Bronchial epithelial cell (primary cell): ENCODE measurements at places on chromosomes 13 and 19. TPM values are rescaled to one million over a fixed set of nuclear protein-coding genes. Genes with fewer than 3 reads are reported as not detected.

GRCh38 chr19:17335575-17335974 is 920 bp upstream of the ANO8 start:
- DNase-seq: no peak

DNA sequence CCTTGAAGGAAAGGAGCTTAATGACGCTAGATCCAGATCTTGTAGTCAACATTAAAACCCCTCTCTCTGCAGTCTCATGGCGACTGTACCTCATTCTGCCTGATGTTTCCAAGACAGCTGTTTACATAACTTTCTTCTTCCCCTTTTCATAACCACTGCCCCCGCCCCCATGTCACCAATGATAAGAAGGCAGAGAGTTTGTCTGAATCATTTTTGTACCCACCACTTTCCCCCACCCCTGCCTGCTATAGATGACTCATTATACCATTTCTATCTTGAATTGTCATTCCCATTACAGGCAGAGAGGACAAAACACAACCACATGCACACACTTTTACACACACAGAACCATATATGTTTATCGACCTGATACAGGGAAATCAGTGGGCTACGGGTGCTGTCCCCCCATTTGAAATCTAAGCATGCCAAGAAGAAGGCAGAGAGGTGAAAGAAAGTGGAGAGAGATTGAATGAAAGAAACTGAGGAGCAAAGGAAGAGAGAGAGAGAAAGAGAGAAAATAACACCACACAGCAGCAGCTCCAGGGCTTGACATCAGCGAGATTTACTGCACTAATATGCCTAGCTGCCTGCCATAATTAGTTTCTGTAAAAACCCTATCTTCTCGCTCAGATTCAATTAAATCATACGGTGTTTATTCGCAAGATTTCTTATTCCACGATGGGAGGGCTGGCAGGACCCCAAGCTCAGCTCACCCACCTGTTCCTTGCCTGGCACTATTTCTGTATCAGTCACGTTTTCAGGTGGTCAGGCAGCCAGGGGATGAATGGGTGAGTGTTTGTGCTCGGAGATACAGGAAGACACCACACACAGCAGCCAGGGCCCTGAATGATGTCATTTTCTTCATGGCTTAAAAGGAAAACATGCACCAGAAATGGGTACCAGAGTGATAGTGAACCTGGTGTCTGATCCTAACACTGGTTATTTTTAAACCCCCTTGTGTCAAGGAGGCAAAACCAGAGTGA is 114.3 kb upstream of the SERP2 start:
- peak; percentile 74 for DNase-seq

The ATP8B3 gene
- 0.26 and 1.4 TPM in 2 replicates for total RNA-seq

GRCh38 chr19:49153167-49153809 is 1.9 kb downstream of the HRC start:
- DNase-seq: no peak

DNA sequence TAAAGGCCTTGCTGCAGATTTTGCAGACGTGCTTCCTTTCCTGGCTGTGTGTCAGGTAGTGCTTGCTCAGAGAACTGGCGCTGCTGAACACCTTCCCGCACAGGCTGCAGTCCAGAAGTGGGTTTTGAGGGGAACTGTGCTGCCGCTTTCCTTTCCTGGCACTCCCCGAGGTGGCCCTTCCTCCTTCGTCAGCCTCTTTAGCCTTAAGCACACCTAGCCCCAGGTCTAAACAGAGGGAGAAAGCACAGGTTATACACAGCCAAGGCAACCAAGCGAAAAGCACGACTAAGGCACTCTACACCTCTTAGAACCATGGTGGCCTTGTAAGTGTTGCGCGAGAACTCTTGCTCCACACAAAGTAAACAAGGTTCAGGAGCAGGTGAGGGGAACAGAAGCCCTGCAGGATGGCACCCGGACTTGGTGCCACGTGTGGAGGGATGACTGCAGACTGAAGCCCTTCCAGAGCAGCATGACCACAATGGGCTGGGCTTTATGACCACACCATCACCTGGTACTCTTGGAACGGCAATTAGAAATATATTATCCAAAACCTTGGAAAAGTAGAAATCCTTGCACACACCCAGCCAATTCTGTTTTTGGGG is 23.6 kb downstream of the ZNF541 start:
- DNase-seq: no peak

- no peak for DNase-seq
Observed at GRCh38 chr19:47168065-47168464, 37.4 kb downstream of the SAE1 start.

The CYP4F22 gene
- total RNA-seq: 0.13 TPM in 1 of 2 replicates, not detected in the other

DNA sequence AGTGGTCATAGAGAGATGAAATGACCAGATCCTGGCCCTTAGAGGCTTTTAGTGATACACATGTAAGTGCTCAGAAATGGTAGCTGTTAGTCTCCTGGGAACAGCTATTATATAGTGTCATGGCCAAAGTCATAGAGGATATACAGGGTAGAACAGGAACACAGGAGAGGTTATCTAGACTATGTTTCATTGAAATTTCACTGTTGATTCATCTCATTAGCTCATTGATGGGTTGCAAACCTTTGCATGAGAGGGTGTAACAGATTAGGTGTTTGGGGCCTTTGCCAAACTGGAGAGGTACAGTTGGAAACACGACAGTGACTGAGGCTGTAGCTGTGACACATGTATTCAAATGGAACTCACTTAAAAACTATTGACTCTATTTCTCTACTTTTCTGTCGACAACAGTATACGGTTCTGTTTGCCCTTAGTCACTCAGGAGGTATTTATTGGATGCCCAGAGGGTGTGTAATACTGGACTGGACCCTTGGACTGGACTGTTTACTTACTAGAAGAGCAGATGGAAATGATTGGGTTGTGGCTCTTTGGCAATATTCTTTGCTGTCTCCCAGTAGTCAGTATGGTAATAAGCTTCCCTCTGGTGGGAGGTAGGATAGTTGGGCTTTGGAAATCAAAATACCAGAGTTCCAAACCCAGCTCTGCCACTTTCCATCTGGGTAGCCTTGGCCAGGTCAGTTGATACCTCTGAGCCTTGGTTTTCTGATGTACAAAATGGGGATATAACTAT is 29.8 kb downstream of the ARHGAP35 start:
- peak; percentile 62 for DNase-seq

GRCh38 chr19:49339301-49340068 is 4.3 kb downstream of the CD37 start:
- peak; percentile 82 for DNase-seq

GRCh38 chr13:31588316-31588715 is 151.0 kb upstream of the RXFP2 start:
- DNase-seq: no peak

The ADGRE3 gene
- total RNA-seq: not detected in 2 replicates

DNA sequence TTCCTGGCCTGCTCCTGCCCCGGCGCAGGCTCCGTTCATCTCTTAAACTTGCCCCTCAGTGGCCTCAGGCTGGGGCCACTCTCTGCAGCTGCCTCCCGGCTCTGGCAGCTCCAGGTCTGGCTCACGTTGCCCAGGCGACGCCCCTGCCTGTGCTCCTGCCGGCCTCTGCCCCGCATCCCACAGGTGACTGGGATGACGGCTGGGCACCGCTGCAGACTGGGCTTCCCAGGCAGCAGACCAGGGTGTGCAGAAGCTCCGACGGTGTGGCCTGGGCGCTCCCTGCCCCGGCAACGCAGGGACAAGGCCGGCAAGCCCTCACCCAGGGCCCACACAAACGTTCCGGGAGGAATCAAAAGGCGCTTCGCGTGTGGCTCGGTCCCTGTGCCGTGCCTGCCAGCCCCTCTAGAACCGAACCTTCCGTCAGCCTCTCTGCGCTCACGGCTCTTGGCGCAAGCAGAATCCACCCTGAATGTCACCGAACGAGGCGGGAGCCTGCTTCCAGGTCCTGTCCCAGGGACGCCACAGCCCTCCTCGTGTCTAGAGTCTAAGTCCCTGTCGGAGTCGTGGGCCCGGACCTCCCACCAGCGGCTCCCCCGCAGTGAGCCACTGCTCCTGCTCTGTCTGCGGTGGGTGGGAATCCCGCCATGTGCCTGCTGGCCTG is 64.8 kb downstream of the MLLT1 start:
- DNase-seq: no peak

DNA sequence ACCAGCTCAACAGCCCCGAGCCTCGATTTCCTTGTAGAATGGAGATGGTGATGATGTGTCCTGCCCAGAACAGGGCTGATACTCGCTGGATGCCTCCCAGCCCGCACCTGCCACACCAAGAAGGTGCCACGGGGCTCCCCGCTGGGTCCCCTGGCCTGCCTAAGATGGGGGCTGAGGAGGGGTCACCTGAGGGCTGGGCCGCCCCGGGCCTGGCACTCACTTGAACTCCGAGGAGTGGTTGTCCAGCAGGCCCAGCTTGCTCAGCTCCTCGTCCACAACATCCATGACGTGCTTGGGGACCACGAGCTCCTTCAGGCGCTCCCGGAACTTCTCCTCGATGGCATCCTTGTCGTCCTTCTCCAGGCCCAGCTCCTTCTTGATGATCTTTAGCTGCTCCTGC is 14.4 kb downstream of the LONP1 start:
- DNase-seq: no peak

GRCh38 chr19:19470579-19470978 is 44.8 kb downstream of the TSSK6 start:
- no peak for DNase-seq

DNA sequence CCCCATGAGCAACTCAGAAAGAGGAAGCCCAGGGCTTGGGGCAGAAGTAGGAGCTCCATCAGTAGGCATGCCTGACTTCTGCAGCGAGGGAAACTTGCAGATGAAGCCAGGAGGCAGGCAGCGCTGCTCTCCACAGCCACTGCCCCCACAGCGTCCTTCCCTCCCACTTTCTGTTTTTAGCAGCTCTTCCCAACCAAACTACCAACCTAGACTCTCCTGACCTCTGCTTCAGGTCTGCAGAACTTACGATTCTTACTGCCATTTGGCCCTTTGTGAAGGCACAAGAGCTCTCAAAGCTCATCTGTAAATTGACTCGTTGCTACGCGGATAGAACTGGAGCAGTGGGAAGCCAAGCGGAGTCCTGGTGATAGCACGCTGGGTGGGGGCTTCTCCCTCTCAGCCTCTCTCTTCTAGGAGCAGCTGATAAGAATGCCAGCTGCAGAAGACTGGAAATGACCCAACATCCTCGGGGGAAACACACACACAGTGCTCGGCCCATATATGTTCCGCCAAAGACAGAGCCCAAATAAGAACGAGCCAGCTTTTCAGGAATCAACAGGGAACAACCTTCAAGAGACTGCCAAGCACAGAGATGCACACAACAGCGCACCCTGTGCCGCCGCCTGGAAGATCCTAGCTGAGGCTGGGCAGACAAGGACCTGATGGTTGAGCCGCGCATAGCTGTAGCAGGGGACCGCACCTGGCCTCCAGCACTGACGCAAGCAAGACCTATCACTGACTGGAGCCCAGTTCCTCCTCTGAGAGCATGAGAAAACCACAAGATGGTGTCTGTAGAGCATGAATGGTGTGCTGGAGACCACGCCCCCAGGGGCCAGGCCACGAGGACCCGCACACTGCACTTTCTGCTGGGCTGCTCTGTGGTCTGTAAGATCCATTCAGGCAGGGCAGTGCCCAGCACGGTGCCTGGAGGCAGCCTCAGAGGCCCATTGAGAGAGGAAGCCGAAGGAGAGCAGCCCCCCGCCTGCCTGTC is 15.9 kb upstream of the SLC35E1 start:
- DNase-seq: no peak

GRCh38 chr13:57991041-57991440 is 359.5 kb downstream of the PCDH17 start:
- DNase-seq: no peak

- no peak for DNase-seq
Observed at GRCh38 chr13:102770435-102770834, 3.2 kb downstream of the TEX30 start.

- peak; percentile 66 for DNase-seq
Observed at GRCh38 chr19:5803752-5804515, 933 bp upstream of the NRTN start.

GRCh38 chr19:13051557-13052165 is 51.0 kb downstream of the LYL1 start:
- DNase-seq: peak; percentile 29

GRCh38 chr13:78736142-78736541 is 77.2 kb upstream of the OBI1 start:
- peak; percentile 71 for DNase-seq

DNA sequence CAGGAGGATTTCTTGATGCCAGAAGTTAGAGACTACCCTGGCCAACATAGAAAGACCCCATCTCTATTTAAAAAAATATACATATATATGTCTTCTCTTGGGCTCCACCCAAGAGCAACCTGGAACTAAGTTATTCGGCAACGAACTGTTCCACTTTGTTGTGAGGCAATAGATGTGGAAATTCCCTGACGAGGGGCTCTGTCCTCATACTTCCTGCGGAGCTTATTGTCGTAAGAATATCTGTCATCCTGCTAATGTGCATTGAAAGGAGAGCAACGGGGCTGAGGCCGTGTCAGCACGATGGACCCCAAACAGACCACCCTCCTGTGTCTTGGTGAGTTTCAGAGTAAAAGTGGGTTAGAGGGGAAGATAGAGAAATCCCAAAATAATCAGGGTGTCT is at the start of gene FCAR:
Gene FCAR, plus strand, starts transcription at position 246 of the 400 bp plus-strand sequence. Its CDS starts 55 bp downstream, at position 301.
- no peak for DNase-seq

- DNase-seq: no peak
Observed at GRCh38 chr19:33252971-33253370, 27.3 kb upstream of the SLC7A10 start.

GRCh38 chr13:67664502-67664901 is 434.4 kb upstream of the PCDH9 start:
- DNase-seq: no peak
